ENCODE measurements at places on chromosomes 11 and 22.

DNA sequence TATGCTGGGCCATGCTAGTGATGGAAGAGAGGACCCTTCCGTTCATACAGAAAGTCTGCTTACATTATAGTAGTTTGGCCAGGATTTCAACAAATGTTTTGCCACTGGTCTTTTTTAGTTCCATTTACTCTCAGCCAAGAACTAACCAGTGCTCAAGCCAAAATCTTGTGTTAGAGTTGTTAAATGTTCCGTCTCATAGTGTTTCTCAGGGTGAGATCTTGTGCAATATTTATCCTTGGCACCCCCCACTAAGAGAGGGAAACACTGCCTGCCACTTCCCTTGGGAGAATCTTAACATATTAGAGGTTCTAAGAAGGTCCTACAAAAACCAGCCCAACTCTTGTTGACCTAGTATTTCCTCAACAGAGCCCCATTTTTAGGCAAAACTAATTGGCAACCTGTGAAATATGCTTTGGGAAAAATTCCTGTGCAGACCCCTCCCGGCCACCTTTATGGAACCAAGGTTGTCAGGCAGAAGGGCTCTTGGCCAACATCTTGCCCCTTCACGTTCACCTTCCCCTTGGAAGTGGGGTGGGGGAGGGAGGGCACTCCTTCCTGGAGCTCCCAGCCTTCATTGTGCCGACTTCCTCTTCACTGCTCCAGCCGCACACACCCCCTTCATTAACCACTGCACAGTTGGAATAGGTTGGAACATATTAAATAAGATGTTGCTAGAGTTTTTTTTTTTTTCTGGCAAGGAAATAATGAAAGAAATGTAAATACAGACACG is 173.2 kb upstream of the SORL1-AS1 start:
- no peak for DNase-seq

DNA sequence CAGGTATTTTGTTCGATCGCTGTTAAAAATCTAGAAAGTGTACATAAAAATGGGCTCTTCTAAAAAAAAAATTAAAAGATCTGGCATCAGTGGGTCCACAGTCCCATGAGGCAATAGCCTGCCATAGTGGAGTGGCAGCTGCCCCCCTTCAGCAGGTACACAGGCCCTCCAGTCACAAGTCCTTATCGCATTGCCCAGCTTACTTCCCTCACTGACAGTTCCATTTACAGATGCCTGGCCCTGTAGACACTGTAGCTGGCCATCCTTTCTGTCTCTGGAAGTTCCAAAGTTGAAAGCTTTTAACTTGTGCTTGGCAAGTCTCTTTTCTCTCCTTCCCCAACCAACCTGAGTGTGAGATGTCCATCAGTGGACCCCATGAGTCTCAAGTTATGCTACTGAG is 11.4 kb downstream of the ZNRF3 start:
- DNase-seq: no peak

GRCh38 chr11:26219183-26220117 is 112.5 kb upstream of the ANO3 start:
- DNase-seq: no peak

GRCh38 chr22:38075105-38075825 is 8.7 kb downstream of the SLC16A8 start:
- no peak for DNase-seq

GRCh38 chr22:34592123-34592740 is 473.7 kb upstream of the ISX start:
- no peak for DNase-seq

GRCh38 chr22:37316875-37317371 is 34.6 kb downstream of the CYTH4 start:
- peak; percentile 70 for DNase-seq

GRCh38 chr11:129423426-129423825 is 47.8 kb downstream of the BARX2 start:
- no peak for DNase-seq

GRCh38 chr11:5605849-5606248 is 9.4 kb downstream of the TRIM6 start:
- no peak for DNase-seq

GRCh38 chr11:128766591-128767081 is 72.8 kb downstream of the FLI1 start:
- no peak for DNase-seq

DNA sequence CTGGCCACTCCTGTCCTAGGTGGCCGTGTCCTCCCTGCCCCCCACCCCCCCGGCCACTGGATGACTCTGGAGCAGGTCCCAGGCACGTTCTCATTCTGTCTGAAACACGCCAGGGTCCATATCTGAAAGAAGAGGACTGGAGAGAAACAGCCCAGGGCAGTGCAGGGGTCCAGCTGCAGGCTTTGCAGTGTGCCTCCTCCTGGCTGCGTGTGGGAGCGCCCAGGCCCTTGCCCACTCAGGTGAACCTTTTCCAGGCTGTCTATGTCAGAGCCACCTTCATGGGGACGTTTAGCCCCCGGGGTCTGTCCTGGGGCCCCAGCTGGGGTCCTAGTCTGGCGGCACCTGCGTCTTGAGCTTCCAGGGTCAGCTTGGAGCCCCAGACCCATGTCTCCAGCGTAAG is 15.6 kb downstream of the GRAMD4 start:
- DNase-seq: no peak

GRCh38 chr11:46520971-46521745 is 72.7 kb downstream of the AMBRA1 start:
- no peak for DNase-seq

DNA sequence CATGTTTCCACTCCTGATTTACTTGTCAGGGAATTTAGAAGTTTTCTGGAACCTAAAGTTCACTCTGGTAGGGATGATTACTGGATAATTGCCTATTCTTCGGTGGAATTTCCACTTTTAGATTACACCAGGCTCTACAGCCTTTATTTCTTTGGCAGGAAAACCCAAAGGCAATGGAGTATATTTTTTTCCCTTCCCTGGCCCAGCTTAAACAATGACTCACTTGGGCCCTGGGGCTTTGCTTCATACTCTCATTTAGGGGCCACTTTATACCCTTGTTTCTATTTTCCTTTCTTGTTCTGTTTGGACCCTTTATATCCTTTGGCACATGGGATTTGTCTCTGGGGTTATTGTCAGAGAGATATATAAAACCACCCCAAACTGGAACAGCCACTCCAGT is 114.7 kb downstream of the CSTPP1 start:
- DNase-seq: no peak

- DNase-seq: peak; percentile 8
Observed at GRCh38 chr11:46278387-46279125, 1.1 kb downstream of the CREB3L1 start.

DNA sequence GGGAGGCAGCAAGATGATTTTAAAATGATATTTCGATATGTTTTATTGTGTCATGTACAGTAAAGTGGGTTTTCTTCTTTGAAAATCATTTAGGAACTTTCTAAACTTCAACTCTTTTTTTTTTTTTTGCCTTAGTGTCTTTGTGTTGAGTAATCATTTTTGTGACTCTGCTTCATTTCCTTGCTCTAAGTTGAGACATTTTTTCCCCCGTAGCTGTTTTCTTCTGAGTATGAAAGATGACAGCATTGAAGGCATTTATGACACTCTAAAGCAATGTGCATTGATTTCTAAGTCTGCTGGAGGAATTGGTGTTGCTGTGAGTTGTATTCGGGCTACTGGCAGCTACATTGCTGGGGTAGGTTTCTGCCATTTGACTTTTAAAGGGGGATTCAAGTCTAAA is 23.5 kb downstream of the RRM1 start:
- no peak for DNase-seq

DNA sequence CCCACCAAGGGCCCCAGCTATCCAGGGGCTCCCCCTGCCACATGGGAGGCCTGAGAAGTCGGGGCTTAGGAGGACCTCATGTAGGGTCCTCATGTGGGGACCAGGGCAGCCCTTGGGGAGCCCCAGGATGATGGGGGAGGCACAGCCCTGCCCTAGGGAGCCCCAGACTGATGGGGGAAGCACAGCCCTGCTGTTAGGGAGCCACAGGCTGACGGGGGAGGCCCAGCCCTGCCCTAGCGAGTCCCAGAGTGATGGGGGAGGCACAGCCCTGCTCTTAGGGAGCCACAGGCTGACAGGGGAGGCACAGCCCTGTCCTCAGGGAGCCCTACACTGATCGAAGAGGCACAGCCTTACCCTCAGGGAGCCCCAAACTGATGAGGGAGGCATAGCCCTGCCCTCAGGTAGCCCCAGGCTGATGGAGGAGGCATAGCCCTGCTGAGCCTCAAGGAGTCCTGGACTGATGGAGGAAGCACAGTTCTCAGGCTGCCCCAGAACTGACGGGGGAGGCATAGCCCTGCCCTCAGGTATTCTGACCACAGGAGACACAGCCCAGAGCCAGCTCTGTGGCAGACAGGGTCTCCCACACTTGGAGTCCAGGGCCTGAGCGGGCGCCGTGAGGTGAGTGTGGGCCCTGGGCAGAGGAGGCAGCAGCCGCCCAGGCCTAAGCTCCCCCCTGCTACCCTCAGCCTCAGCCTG is 10.8 kb downstream of the PRR33 start:
- DNase-seq: no peak

GRCh38 chr11:118071416-118072030 is 5.4 kb upstream of the TMPRSS4 start:
- DNase-seq: no peak

DNA sequence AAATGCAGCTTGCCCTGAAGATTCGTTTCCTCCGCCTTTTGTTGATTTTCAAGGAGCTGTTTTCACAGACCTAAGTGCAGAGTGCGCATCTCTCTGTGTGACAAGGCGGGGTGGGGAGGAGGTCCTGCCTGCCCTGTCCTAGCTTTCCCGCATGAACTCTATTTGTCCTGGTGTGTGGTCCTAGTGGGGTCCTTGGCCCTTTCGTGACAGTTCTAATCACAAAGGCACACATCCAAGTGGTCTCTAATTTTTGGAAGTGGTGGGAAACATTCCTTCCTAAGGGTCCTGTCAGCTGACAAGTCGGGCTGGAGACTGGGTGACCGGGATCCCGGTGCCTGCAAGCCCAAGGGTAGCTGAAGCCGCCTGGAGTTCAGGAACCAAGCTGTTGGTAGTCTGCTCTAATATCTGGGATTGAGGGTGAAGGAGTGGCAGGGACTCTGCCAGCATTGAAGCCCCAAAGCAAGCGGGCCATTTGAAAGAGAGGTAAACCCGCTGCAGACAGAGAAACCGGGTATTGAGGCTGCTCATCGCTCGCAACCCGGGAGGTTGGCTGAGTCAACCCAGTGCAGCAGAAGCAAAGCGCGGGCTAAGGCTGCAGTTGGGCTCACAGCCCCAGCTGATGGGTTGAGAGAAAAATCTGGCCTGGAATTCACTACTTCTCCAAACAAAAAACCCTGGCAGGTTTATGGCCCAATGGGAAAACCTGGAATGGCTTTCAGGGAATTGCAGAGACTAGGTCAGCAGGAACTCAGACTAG is 28.1 kb upstream of the FBXO3 start:
- peak; percentile 11 for DNase-seq

DNA sequence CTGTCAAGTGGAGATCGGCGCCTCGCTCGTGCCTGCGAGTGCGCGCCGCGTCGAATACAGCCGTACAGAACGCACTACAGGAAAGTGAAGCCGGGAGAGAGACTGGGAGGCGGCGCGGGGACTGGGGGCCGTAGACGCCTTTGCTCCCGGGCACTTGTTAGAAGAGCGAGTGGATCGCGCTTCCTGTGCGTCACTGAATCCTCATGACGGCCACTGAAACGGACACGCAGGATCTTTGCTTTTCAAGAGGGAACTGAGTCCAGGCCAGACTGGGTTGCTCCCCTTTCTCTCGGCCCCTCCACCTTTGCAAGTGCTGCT is 314 bp downstream of the RIC8A start:
- no peak for DNase-seq

DNA sequence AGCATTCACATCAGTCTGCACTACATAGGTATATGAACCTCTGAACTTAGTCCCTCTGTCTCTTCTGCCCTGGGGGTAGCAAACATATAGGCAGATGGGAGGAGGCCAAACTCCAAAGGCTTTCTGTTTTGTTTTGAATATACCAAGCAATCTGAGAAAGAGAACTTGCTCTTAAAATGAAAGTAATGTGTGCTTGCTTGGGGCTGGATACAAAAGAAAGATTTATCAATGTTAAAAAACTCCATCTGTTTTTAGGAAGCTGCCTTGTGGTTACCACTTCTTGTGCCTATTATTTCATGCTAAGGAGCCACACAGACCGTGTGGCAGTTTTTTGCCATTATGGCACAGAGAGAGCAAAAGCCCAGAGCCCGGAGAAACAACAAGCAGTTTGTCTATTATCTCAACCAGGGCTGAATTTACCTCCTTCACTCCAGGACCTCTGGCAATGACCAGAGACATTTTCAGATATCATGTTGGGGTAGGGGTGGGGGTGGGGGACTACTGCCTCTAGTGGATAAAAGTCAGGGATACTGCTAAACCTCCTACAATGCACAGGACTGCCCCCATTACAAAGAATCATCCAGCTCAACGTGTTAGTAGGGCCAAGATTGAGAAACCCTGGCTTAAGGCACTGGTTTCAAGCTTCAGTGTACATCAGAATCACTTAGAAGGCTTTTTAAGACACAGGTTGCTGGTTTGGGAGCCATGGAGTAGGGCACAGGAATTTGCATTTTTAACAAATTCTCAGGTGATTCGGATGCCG is 124.2 kb downstream of the APIP start:
- no peak for DNase-seq

- DNase-seq: no peak
Observed at GRCh38 chr11:7637447-7638157, 35.7 kb downstream of the CYB5R2 start.

DNA sequence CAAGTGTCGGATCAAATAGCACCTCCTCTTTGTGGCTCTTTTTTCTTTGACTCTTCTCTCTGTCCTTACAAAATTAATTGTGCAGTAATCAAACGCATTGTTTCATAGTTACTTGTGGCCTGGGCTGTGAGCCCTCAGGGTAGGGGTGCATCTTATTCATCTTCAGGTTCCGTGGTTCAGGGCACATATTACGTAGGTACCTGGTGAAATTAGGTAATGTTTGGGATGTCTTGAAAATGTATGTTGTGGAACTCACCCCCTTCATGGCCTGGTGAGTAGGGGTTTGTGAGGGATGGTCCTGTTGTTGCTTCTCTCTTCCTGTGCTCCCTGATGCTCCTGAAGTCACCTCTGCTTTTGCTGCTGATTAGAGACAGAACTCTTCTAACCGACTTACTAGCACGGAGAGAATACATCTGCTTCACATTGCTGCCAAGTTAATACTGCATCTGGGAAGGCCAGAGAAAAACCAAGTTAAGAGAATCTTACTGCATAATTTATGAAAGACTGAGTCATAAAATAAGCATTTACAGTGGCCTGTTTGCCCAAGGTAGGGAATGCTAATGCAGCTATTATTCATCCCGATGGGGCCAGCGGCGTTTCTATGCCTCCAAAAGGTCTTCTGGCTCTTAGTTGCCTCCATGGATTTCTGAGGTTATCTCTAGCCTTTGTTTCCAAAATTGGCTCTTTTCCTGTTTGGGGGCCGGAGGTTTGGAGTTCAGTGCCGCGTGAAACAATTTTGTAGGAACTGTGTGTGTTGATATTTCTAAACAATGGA is 66.9 kb downstream of the TBC1D22A start:
- DNase-seq: no peak
